ENCODE measurements at places on chromosomes 3 and 15.

GRCh38 chr3:125382298-125382697, 7.2 kb upstream of the ZNF148 start:
- DNase-seq, result no peak

- DNase-seq, result no peak
These were observed 7.4 kb downstream of the ZNF589 start for GRCh38 chr3:48248095-48248850.

DNA sequence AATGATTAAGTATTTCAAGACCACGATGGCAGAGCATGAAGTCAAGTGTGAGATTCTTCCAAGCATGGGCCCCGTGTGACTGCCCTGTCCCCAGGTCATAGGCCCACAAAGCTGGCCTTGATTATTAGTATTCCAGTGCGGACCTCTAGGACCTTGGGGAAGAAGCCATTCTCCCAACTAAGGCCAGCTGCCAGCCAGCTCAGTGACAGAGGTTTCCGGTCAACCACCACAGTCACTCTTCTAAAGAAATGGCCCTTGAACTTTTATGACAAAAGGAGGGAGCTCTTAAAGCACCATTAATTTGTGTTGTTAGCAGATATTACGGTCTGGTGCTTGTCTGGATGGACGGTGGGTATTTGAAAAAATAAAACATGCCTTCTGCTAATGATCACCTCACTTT, 28.0 kb downstream of the FAM3D start:
- DNase-seq, result no peak

- no peak for DNase-seq
These were observed 7.9 kb upstream of the SSUH2 start for GRCh38 chr3:8652324-8652987.

GRCh38 chr3:62109534-62109933, 263.8 kb downstream of the FEZF2 start:
- no peak for DNase-seq

DNA sequence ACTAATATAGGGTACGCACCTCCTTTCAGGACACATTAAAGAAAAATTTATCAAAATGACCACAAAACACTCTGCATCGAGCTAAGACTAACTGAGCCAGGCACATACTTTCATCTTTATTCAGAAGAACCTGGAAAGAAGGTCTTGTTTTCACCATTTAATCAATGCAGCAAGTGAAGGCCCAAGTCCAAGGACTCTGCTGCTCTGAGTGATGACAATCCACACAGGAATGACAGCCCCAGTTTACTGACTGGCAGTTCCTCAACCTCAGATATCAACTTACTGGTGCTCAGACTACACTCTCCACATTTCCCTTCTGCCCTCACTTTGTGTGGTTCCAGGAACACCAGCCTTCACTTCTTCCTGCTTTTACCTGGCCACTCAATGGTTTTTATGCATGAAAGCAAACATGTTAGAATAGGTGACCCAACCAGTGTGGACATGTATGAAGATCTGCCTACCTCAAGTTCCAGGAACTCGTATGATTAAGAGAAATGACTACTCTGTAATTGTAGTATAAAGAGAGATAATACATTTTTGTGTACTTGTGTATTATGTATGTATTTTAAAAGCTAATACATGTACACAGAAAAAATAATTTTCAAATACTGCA, 29.1 kb upstream of the RASA2 start:
- DNase-seq, result no peak

DNA sequence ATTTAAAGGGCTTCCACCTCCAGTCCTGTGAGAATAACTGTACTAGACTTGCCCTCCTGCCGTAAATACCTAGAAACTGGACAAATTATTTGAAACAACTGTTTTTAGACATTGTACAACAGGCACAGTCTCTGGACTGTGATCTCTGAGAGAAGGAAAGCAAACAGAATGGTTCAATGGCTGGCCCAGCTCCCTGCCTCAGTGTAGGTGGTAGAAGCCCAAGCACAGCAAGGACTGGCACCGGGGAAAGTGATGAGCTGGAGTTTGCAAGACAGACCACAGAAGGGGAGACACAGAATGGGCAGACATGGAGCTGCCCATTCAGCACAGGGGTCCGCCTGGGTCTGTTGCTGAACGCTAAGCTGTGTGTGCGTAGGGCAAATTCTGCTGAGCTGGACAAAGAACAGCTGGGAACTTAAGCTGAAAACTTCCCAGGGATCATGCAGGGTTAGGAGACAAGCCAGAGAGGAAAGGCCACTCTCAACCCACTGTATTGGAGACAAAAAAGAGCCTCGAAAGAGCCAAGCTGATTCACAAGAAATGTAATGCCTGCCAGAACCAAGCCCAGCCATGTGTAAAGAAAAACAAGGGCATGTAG, 52.6 kb upstream of the SEC61A1 start:
- DNase-seq, result no peak

DNA sequence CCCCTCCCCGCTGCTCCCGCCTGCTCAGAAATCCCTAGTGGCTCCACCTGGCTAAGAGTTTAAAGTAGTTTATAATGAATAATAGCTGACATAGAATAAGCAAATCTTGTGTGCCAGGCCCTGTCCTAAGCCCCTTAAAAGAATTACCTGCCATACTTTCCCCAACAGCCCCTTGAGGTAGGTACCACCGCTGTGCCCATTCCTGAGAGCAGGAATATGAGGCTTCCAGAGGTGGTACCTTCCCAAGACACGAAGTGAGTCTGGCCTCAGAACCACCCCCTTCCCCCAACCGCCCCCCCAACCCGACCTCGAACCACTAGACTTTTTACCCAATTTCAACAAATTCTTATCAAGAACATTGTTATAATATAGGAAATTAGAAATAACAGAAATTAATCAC, 1.2 kb downstream of the ABHD6 start:
- no peak for DNase-seq

- DNase-seq, result no peak
These were observed 11.6 kb upstream of the ZXDC start for GRCh38 chr3:126487151-126487771.

DNA sequence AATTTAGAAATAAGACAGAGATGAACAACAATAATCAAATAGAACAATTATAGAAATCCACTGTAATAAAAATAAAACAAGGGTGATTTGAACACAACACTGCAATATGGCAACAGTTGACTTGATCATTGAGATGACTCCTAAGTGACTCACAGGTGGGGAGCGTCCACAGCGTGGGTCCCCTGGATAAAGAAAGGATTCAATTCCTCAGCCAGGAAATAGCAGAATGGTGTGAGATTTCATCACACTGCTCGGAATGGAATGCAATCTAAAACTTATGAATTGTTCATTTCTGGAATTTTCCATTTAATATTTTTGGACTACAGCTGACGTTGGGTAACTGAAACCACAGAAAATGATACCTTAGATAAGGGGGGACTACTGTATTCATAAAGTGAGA, 82.0 kb downstream of the CNTN3 start:
- DNase-seq, result no peak

DNA sequence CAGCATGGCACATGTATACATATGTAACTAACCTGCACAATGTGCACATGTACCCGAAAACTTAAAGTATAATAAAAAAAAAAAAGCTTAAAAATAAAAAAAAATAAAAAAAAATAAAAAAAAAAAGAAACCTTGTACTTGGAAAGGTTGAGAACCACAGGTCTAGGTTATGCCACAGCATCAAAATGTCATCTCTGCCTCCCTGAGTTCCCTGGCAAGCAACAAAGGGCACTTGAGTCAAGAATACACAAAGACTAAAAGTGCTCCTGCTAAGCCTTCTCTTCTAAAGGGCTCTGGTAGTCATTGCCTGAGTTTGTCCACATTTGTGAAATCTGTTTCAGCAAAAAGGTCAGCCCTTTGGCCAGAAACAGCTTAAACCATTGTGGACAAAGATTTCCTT, 395.8 kb upstream of the CCDC54 start:
- no peak for DNase-seq
